Stimulated activated CD8-positive, alpha-beta memory T cell treated with anti-CD3 and anti-CD28 coated beads, Interleukin-4, amount 100 ng/mL, for 48 hours (primary cell): ENCODE measurements at places on chromosomes 6 and 20.

GRCh38 chr6:91634791-91635190 is 1047.9 kb upstream of the MAP3K7 start:
- no peak for DNase-seq

GRCh38 chr6:158840465-158840864 is 21.3 kb upstream of the EZR start:
- no peak for DNase-seq

DNA sequence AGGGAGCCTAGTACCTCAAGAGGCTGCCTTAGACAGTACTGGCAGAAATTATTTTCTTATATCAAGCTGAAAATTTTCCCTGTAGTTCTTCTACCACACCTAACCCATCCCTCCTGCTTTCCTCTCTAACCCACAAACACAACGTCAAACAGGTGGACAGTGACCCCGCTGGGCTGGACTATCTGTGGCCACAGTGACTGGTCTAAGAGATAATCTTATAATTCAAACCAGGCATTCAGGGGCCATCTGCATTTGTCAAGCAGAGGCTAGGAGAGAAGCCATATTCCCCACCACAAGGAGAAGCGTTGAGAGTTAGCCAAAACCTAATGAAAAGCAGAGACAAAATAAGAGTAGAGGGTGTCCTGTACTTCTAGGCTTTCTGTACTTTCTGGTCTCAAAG is 8.2 kb downstream of the HDDC2 start:
- DNase-seq, result no peak

GRCh38 chr6:134647861-134648260 is 302.0 kb downstream of the ALDH8A1 start:
- no peak for DNase-seq

DNA sequence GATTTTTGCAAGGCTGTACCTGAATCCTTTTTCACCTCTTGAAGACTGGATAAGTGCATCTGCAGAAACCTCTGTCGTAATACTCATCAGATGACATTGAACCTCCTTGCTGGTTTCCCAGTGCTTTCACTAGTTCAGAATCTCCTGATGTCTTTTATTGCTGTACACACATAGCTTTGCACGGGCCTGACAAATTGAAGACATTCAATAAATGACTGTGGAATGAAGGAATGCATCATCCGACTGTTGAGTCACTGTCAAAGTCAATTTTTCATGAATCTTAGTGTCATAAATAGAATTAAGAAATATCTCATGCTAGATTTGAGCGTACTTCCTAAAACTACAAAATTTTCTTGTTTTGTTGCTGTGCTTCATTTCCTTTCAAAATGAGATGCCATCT is 598.2 kb upstream of the MAP3K7 start:
- no peak for DNase-seq
